ENCODE measurements at places on chromosomes 3 and 15. TPM values are rescaled to one million over a fixed set of nuclear protein-coding genes. Genes with fewer than 3 reads are reported as not detected.
A peak's percentile ranks its signal among the peaks of the same experiment; 100 is the strongest.

The GP9 gene
- total RNA-seq = 0.35 TPM

The ETV5 gene
- 17.8 TPM for total RNA-seq

- DNase-seq = peak; percentile 73
Measured at GRCh38 chr15:52261498-52262242, 33.9 kb downstream of the MYO5C start.

GRCh38 chr3:46082849-46083248 is 55.6 kb upstream of the XCR1 start:
- no peak for DNase-seq

- no peak for DNase-seq
Measured at GRCh38 chr3:142782616-142783015, 58.8 kb downstream of the TRPC1 start.

DNA sequence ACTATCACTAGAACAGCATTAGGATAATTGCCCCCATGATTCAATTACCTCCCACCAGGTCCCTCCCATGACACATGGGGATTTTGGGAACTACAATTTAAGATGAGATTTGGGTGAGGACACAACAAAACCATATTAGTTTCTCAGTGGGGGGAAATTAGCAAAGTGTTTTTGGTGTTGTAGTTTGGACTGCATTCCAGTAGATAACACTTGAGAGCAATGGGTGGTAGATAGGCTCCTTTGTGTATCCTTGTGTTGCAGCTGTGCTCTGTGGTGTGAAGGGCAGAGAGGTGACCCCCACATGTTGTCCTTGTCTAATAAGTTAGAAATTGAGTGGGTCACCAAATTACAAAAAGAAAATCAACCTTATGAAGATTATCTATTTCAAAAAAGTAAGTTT is 223.8 kb downstream of the SATB1 start:
- DNase-seq = no peak

DNA sequence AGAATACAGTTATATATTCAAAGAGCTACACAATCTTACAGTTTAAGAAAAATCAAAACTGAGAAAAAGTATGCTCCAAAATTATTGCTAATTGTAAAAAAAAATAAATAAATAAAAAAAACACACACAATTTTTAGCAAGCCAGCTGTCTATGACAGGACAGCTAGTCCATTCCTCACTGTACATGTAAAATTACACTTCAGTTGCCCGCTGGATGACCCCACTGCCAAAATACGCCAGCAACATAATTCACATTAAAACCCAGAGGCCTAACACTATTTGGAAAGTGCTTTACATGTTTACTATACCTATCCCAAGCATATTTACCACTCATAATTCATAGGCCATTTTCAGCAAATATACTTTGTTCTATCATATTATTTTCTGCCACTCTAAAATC is 5.8 kb downstream of the MYO9A start:
- DNase-seq = no peak

DNA sequence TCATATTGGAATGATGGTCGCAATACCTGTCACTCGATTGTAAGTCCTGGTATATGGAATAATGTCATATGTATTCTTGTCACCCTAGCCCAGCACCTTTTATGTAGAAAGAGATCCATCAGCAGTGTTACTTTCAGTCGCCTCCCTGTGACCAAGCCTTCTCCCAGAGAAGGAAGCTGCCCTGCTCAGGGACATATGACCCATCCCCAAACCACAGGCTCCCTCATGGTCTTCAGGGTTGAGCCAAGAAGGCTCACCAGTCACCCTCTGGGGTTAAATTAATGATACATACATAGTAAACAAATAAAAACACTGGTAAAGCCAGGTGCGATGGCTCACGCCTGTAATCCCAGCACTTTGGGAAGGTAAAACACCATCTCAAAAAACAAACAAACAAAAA is 4.6 kb upstream of the MFGE8 start:
- DNase-seq = no peak

DNA sequence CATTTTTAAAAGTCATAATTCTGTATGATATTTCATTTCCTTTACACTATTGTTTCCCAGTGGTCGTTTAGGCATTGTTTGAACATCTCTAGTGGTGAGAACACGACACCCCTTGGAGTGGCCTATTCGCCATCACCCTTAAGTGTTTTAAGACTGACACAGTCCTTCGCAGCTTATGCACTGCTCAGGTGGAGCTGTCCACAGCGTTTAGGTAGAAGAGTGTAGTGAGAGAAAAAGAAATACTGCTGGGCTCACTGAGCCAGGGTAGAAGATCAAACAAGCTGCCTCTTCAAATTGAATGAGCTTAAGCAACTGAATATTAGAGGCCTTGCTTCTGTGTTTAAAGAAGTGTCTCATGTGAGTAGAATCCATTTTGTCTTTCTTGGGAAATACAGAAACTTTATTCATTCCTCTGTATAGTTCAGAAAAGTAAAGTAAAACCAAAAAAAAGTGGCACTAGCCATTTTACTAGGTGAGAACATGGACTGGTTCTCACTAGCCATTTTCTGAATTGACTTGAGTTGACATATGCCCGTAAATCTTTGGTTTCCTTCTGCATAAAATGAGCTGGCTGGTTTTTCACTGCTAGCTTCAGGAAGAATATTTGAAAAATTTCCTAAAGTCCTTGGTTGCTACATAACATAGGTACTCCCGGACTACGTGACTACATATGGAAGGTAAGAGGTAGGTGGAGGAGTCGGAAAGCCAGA is 155.9 kb downstream of the P3H2 start:
- no peak for DNase-seq

DNA sequence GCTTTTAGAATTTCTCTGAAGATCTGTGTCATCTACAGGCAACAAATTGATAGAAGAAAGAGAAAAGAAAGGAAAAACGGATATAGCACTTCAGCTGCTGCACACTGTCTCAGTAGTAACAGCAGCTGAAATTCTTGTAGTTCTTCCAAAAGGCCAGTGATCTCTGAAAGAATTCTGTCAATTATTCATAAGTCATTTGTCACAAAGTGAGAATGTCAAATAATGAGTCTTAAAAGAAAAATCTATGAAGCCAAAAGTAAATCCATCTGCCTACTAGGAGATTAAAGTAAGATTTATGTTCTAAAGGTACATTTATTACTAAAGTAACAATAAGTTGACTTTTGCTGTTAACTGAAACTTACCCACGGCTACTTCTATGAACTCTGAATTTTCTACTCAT is 24.6 kb downstream of the IFT80 start:
- no peak for DNase-seq

DNA sequence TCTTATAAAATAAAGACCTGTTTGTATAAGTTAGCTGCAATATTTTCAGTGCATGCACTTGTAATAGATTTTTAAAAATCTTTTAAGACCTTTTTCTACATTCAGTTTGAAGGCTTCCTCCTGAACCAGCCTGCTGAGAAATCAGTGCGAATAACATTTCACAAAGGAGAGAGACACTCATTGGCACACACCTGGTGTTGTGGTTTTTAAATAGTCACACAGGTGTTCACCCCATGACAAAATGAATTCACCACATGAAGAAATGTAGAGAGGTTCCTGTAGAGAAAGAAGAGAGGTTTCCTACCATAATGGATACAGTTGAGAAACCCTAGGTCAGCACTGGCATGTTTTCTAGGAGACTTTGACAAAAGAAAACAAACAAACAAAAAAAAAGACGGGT is 237.3 kb downstream of the CNTN6 start:
- DNase-seq = no peak

DNA sequence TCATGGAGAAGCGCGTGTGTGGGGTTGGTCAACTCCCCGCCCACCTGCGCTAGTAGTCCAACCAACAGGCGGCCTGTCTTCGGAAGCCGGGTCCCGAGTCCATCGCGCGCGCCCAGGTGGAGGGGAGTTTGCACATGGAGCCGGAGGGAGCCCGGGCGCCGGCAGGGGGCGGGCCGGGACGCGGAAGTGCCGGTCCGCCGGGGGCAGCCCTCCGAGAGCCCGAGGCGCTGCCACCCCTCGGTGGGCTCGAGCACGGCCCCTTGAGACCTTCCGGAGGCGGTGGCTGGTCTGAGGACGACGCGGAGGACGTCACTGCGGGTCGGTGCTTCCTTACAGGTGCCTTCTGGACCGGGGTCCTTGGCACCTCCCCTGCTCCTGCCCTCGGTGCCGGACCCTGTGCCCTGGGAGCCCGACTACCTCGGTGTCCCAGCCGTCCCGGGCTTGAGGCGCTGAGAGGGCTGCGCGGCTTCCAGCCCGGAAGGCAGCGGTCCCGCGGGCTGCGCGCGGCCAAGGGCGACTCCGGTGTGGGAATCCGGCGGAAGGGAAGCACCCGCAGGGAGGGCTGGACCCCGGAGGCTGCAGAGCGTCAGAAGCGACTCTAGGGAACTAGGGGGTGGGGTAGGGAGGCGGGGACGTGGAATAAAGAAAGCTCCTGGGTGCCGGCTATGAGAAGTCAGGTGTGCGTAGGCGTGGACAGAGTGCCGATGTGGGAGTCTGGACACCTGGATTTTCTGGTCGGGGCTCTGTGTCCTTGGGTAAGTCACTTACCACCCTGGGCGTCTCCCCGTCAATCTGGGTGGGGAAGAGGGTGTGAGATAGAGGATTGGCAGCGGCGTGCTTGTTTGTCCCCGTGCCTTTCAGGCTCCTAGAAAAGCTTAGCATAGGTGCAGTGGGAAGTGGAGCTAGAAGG is 212.3 kb downstream of the FGF12 start:
- DNase-seq = no peak

GRCh38 chr15:42494998-42495360 is 455 bp upstream of the SNAP23 start:
- DNase-seq = peak; percentile 70

DNA sequence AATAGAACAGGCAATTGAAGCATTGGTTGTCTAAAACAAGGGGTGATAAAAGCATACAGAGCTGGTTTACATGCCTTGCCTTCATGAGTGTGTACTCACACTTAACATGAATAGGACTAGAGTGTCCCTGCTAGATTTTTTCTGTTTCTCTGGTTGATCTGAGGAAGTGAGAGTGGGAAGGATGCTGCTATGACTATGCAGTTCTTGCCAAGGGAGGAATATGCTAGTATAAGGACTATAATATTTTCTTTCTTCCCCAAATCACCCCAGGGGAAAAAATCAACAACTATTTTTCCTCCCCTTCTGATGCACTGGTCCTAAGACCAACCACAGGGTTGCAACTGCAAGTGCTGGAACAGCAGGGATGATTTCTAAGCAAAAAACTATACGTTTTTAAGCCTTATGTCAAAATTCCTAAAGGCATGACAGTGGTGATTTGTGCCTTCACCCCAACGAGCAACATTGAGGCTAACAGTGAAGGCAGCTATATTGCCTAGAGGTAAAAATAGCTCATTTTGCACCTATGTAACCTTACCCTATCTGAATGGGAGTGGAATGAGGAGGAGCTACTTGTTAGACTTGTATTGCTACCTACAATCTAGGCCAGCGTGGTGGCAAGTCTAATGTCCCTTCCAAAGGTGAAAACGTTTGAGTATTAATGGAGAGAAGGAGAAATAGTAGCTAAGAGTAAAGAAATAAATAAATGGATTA is 33.5 kb upstream of the USP8 start:
- no peak for DNase-seq

All from uterus (tissue), 4 donors.